Stimulated activated CD4-positive, alpha-beta T cell treated with anti-CD3 and anti-CD28 coated beads, Interleukin-15, amount 100 ng/mL, for 1 hour (primary cell): ENCODE measurements at places on chromosomes 13 and 19.

- no peak for DNase-seq
Measured at GRCh38 chr19:42143341-42144234, 11.3 kb upstream of the POU2F2 start.

GRCh38 chr13:83798731-83799130 is 83.5 kb downstream of the SLITRK1 start:
- DNase-seq: no peak

GRCh38 chr13:70568571-70568970 is 460.3 kb upstream of the KLHL1 start:
- DNase-seq: no peak

GRCh38 chr13:39836038-39836437 is 180.6 kb downstream of the COG6 start:
- DNase-seq: no peak

- DNase-seq: no peak
Measured at GRCh38 chr13:27526516-27526915, 76.2 kb upstream of the MTIF3 start.

- no peak for DNase-seq
Measured at GRCh38 chr13:106533943-106534638, 1.4 kb downstream of the EFNB2 start.

GRCh38 chr19:39411832-39412099 is 703 bp upstream of the PLEKHG2 start:
- DNase-seq: peak; percentile 82

- DNase-seq: no peak
Measured at GRCh38 chr13:97114651-97115050, 107.5 kb upstream of the MBNL2 start.

- no peak for DNase-seq
Measured at GRCh38 chr13:34164582-34164981, 346.6 kb downstream of the RFC3 start.

DNA sequence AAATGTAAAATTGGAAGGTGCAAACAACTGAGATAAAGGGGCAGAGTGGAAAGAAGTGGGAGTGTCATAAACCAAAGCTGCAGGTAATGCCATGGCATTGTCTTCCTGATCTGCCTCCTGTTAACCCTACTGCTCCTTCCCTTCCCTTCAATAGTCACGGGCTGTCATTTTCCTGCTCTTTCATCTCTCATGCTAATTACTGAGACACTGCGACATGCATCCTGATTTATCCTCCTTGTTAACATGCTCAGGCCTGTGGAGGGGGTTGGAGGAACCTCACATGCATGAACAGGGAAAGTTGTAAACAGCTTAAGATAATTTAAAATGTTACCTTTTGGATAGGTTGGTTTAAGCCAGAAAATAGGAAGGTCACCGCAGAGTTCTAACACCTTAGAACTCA is 27.2 kb downstream of the CNMD start:
- DNase-seq: no peak

DNA sequence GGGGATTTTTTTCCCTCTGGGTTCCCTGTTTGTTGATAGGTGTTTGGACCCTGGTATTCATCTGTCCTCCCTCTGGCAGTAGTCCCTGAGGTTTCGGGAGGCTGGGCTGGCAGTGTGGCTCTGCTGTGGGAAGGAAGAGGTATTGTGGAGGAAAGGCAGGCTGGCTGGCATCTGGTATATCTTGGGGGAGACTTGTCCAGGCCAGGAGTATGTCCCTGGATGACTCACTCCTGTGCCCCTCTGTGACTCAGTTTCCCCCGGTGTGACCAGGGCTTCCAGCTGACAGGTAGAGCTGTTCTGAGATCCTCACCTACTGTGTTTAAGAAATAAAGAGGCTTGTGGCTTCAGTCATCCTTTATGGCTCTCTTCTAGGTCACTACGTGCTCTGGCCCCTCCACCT is 14.2 kb upstream of the ZNF492 start:
- DNase-seq: no peak

DNA sequence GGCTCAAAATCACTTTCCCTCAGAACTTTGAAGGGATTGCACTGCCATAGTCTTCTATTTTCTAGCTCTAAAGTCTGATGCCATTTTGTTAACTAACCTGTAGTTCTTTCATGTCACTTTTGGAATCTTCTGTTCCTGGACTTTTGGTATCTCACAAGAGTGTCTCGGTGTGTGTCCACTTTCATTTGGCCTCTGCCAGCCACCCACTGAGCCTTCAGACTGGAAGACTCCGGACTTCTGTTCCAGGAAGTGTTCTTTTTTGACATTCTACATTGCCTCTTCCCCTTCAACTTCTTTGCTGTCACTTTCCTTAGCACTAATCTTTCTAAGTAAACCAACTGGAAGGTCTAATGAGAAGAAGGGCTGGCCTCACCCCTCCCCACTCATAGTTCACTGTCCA is 25.0 kb upstream of the LAMP1 start:
- no peak for DNase-seq

DNA sequence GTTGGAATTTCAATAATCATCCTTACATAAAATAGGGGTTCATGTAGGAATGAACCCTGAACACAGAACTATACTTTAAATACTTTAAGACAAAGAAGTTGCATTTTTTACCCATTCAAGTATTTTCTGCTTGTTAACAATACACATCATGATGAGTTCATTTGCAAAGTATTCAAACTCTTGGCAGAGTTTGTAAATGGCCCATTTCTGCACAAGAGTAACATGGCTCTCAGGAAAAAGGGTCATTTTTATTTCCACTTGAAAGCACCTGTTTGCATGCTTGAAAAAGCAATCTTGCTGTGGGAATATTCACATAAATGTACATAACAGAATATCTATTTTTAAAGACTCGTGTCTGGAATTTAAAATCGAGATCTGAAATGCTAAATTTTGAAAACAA is 18.1 kb downstream of the ESD start:
- no peak for DNase-seq

DNA sequence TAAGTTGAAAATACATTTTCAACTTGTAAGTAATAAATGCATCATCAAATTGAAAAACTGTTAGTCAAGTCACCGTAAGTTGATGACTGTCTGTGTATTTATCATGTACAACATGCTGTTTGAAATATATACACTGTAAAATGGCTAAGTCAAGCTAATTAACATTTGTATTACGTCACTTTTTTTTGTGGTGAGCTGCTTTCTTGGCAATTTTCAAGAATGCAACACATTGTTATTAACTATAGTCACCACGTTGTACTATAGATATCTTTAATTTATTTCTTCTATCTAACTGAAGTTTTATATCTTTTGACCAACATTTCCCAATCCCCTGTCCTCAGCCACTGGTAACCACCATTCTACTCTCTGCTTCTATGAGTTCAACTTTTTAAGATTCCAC is 57.0 kb downstream of the RBM26 start:
- DNase-seq: no peak

DNA sequence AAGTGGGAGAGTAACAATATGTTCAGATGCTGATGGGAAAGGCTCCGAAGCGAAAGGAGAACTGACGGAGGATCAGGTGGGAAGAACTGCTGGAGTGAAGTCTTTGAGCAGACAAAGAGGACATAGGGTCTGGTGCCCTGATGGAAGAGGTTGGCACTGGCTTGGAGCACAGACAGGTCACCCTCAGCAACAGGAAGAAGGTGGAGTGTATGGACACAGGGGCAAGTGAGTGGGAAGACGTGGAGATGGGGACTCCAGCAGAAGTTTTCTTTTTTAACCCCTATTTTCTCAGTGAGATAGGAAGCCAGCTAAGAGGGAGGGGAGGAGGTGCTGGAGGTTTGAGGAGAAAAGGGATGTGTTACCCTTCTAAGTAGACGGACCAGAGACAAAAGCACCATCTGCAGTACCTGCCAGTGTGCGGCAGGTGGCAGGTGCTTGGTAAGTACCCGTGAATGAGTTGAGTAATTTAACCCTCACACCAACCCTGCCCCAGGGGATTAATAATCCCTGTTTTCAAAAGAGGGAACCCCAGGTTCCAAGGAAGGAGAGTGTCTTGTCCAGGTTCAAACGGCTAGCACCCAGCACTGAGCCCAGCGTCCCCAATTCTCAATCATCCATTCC is 11.2 kb downstream of the HAS1 start:
- no peak for DNase-seq

- no peak for DNase-seq
Measured at GRCh38 chr19:43699506-43700394, 16.1 kb upstream of the IRGC start.

- DNase-seq: no peak
Measured at GRCh38 chr13:97360610-97361009, 73.4 kb upstream of the RAP2A start.

GRCh38 chr19:18785179-18786124 is 5.7 kb downstream of the COMP start:
- peak; percentile 58 for DNase-seq

DNA sequence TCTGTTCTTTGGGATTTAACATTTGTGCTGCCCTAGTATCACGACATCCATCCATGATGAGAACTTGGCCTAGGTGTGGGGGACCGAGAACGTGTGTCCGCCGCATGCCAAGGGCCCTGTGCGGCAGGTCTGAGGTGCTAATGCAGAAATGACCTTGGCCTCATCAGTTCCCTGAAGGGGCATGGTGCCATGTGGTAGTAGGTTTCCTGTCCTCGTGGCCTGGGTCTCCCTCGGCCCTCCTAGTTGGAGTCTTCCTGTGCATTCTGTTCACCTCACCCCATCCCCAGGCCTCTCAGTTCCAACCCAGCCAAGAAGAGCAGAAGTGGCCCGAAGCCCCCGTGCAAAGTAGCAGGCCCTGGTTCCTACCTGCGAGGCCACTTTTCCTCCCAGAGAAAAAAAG is 59.8 kb downstream of the GGACT start:
- DNase-seq: no peak

- peak; percentile 14 for DNase-seq
Measured at GRCh38 chr19:23817519-23817918, 58.8 kb upstream of the ZNF681 start.

DNA sequence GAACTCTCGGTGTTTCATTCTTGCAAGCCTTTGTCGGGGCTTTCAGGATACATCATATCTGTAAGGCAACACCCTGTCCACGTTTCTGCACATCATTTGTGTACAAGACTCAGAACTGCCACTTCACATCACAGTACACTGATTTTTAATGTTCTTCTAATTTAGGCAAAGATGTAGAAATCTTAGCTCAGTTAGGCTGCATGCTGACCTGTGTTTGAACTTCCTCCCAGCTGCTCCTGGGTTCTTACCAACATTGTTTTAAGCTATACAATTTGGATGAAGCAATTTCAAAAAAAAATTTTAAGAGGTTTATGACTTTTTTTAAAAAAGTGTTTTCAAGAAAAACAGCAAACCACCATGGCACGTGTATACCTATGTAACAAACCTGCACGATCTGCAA is 1047.9 kb upstream of the SLC10A2 start:
- no peak for DNase-seq

DNA sequence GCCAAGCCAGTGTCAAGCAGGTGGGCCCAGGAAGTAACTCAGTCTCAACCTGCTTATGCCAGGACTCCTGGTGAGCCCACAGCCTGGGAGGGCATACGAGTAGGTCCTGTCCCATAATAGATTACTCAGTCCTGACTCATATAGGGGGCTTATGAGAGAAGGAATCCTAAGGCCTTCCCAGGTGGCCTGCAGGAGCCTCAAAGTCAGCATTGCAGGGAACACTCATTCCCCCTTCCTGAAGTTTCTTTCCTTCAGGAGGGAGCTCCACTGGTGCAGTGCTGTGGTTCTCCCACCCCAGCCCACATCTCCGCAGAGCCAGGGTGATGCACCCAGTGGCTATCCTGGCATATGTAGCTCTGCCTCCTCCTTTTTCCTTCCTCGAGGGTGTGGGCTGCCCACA is 137.3 kb downstream of the ZIC5 start:
- DNase-seq: no peak

- no peak for DNase-seq
Measured at GRCh38 chr19:19021115-19021514, 12.2 kb downstream of the SUGP2 start.

DNA sequence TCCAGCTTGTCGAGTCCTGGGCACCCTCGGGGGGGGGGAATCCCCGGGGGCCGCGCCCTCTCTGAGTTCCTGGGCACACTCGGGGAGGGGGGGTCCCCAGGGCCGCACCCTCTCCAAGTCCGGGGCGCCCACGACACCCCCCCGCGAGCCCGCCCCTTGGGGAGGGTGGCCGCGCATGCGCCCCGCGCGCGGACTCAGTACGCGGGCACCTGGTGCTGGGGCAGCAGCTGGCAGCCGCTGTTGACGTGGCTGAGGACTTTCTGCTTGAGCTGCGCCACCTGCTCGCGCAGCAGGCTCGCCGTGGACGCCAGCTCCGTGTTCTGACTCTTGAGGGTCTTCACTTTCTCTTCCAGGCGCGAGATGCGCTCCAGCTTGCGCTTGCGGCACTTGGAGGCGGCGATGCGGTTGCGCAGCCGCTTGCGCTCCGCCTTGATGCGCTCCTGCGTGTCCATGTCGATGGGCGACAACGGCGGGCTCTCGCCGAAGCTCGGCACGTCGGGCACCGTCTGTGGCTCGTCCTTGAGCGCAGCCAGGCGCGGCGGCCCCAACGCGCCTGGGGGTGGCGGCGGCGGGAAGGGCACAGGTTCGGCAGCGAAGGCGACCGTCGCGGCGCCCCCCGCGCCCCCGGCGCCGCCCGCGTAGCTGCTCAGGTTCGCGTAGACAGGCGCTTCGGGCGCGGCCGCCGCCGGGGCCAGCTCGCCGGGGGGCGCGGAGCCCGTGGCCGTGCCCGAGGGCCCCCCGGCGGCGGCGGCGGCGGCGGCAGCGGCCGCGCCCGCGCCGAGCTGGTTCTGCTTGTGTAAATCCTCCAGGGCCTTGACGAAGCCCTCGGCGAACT is 958 bp downstream of the JUND start:
- DNase-seq: peak; percentile 66

DNA sequence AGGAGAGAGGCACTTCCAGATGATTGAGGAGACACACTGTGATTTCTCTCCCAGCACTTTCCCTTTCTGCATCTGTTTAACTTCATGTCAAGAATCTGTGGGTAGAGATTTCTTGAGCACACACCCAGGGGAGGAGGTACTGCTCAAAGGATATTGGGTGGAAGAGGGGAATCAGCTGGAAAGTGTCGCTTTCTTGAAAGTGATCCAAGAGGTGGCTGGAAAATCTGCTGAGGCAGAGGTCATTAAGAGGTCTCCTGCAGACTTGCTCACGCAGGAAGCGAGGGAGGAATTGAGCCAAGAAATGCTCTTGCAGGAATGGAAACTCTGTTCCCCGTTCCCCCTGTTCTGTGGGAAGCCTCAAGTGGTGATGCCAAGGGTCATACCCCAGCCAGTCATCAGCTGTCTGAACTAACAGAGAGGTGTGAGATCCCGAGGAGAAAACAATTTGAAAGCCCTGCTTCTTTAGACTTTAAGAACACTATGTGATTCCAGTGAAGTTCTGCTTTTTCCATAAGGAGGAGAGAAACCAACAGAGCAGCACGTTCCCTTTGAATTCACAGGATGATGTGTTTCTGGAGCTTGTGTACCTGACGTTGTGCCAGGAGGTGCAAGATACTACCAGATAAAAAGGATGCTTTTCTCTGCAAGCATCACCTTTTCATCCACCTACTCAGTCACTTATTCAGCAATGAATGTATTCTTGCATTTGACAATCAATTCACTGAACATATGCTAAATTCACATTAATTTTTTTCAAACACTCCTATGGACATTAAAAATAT is 163.4 kb upstream of the GPR12 start:
- no peak for DNase-seq
